ENCODE measurements at places on chromosomes 2 and 18. TPM values are rescaled to one million over a fixed set of nuclear protein-coding genes. Genes with fewer than 3 reads are reported as not detected.

LCT gene
- total RNA-seq, result not detected

KCNK3 gene
- not detected for total RNA-seq

DNA sequence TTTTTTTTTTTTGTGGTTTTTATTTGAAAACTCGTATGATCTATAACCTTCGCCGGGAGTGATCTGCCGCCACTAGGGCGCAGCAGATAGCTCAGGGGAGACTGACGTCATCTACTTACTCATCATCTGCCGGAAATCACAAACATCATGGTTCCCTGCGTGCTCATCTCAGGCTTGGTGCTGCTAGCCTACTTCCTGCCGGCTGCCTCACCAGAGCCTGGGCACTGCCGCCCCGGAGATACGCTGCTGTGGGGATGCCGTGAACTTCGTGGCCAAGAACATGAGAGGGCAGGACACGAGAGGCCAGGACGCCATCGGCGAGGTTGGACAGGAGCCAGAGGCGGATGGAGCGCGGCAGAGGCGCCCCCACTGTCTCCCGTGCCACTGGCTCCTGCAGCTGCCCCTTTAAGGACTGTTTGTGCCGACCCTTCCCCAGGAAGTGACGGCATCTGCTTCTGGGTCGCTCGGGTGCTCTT is 68.8 kb downstream of the DOK6 start:
- no peak overlapping the region for H3K27ac ChIP-seq
- no peaks in the 10 kb centered on the region for H3K4me1 ChIP-seq
- no peaks in the 10 kb centered on the region for H3K27me3 ChIP-seq
- DNase-seq, result no peak
- H3K36me3 ChIP-seq, result 0 out of 2 replicates have a peak, but pooled peaks cover 5% of the 10 kb centered on the region
- no peak overlapping the region for H3K4me3 ChIP-seq

DNA sequence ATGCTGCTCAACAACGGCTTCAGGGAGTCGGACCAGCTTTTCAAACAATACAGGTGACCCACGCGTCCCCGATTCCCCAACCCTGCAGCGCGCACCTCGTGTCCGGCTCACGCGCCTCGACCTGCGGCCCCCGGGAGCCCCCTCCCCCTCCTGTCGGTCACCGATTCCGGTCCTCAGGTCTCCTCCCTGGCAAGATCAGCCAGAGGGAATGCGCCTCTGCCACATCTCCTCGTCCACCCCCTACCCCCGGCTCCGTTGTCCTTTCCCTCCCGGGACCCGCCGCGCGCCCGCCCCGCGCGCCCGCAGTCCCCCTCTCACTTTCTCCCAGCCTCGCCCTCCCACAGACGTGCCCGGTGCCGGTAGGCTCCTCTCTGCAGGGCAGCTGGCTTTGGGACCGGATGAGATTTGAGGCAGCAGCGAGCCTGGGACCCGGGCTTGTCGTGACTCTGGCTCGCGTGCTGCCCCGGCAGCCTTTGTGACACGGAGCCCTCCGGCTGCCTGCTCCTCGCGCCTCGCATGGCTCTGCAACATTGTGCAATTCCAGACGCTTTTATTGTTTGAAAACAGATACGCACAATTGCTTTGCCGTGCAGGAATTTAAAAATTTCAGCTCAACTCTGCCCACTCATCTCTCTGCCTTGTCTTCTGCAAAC is 558 bp downstream of the TTC39C start:
- peaks cover 21% of the 10 kb centered on the region for H3K27me3 ChIP-seq
- H3K27ac ChIP-seq, result peak overlapping the region; percentile 84

GRCh38 chr18:66682855-66683322 is 79.0 kb upstream of the CDH19 start:
- no peaks in the 10 kb centered on the region for H3K4me1 ChIP-seq
- H3K36me3 ChIP-seq, result no peaks in the 10 kb centered on the region
- peaks cover 3% of the 10 kb centered on the region for H3K27me3 ChIP-seq

DNA sequence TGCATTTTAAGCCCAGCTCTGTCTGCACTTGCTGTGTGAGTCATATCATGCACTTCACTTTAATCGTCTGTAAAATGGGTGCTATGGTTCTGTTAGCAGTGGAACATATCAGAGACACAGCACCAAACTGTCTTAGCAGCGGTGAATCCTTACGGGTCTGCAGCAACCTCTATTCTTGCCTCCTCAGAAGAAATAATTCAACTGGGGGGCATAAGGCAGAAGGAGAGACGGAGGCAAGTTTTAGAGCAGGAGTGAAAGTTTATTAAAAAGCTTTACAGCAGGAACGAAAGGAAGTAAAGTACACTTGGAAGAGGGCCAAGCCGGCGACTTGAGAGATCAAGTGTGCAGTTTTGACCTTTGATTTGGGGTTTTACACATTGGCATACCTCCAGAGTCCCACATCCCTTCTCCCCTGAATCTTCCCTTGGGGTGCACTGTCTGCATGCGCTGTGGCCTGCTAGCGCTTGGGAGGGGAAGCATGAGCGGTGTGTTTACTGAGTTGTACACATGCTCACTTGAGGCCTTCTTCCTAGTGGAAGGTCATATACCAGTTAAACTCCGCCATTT is 109.8 kb downstream of the DDX1 start:
- no peaks in the 10 kb centered on the region for H3K36me3 ChIP-seq
- no peaks in the 10 kb centered on the region for H3K4me1 ChIP-seq
- no peak overlapping the region for H3K4me3 ChIP-seq
- no peak overlapping the region for H3K27ac ChIP-seq
- peaks cover 14% of the 10 kb centered on the region for H3K27me3 ChIP-seq
- no peak for DNase-seq
